ENCODE measurements at places on chromosomes 12 and 14. TPM values are rescaled to one million over a fixed set of nuclear protein-coding genes. Genes with fewer than 3 reads are reported as not detected.

GRCh38 chr12:4240161-4240783, 33.3 kb upstream of the CCND2 start:
- no peaks in the 10 kb centered on the region for H3K27me3 ChIP-seq
- H3K4me3 ChIP-seq, result no peak overlapping the region
- H3K4me1 ChIP-seq, result no peaks in the 10 kb centered on the region

DNA sequence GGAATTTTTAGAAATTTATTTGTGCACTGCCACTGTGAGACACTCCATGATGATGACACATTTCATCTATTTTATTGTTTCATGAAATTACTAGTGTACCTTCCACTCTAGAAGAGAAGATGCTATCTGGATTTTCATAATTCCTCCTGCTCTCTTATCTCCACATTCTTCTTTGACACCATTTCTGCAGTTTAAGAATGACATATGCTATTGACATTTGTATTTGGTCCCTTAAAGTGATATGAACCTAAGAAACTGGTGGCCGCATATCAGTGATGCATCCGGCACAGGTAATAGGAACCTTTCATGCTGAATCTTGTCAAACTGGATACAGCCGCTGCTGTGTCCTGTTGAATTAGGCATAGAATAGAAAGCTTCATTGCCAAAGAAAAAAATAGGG, 696.3 kb downstream of the TMEM121 start:
- H3K36me3 ChIP-seq, result no peaks in the 10 kb centered on the region
- H3K27me3 ChIP-seq, result no peaks in the 10 kb centered on the region
- no peak for DNase-seq
- no peak overlapping the region for H3K27ac ChIP-seq
- H3K4me1 ChIP-seq, result no peaks in the 10 kb centered on the region
- H3K4me3 ChIP-seq, result no peak overlapping the region

GRCh38 chr12:128387811-128388422, 120.9 kb downstream of the TMEM132C start:
- H3K27ac ChIP-seq, result peak overlapping the region; percentile 42
- no peak for DNase-seq
- no peak overlapping the region for H3K4me3 ChIP-seq

DNA sequence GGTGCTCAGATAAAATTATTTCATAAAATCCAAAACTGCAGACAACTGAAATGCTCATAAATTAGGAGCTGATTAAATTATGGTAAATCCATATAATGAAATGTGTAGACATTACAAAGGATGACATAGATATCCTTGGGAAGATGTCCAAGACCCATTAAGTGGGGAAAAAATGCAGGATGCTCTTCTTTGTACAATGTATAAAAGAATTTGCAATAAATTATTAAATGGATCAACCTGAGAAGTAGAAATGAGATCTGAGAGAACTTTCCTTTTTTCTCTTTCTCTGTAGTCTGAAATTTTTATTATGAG, 336.4 kb upstream of the E2F7 start:
- no peak overlapping the region for H3K4me3 ChIP-seq
- H3K36me3 ChIP-seq, result no peaks in the 10 kb centered on the region
- no peaks in the 10 kb centered on the region for H3K27me3 ChIP-seq
- H3K4me1 ChIP-seq, result no peaks in the 10 kb centered on the region
- no peak overlapping the region for H3K27ac ChIP-seq
- DNase-seq, result no peak

DNA sequence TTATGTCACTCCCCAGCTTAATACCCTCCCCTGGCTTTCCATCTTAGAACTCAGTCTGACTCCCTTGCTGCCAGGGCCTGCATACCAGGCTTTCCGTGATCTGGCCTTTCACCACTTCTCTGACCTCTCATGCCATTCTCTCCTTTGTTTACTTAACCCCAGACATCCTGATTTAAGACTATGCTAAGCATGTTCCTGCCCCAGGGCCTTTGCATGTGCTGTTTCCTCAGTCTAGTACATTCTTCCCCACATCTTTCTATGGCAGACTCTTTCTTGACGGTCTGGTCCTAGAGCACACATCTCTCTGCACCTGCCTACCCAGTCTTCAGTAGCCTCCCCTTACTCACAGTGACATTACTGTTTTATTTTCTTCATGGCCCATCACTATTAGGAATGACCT, 42.2 kb downstream of the PLXNC1 start:
- H3K4me3 ChIP-seq, result no peak overlapping the region
- no peaks in the 10 kb centered on the region for H3K4me1 ChIP-seq
- DNase-seq, result no peak
- no peak overlapping the region for H3K27ac ChIP-seq

DNA sequence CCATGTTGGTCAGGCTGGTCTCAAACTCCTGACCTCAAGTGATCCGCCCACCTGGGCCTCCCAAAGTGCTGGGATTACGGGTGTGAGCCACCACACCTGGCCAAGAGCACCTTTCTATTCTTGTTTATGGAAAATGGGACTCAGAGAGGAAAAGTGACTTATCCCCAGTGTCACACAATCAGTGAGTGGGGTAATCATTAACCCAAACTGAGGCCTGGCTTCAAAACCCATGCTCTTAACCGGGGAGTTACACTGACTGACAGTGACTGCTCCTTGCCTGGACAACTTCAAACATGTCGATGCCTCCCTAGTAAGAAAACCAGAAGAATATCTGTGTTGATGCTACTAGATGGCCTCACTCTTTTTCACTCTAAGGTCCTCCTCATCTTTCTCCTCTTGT, 7.3 kb downstream of the CLEC7A start:
- no peak overlapping the region for H3K4me3 ChIP-seq
- H3K27ac ChIP-seq, result no peak overlapping the region
- no peak for DNase-seq
- H3K27me3 ChIP-seq, result no peaks in the 10 kb centered on the region
- H3K4me1 ChIP-seq, result no peaks in the 10 kb centered on the region
- no peaks in the 10 kb centered on the region for H3K36me3 ChIP-seq

- no peak overlapping the region for H3K27ac ChIP-seq
- no peaks in the 10 kb centered on the region for H3K36me3 ChIP-seq
- H3K4me3 ChIP-seq, result no peak overlapping the region
- no peak for DNase-seq
- H3K4me1 ChIP-seq, result peaks cover 23% of the 10 kb centered on the region
These were observed 632.8 kb downstream of the DIO2 start for GRCh38 chr14:79578470-79578869.

GRCh38 chr12:120139958-120140357, 23.4 kb upstream of the RAB35 start:
- DNase-seq, result no peak
- H3K36me3 ChIP-seq, result peaks cover 71% of the 10 kb centered on the region
- no peaks in the 10 kb centered on the region for H3K27me3 ChIP-seq
- peaks cover 6% of the 10 kb centered on the region for H3K4me1 ChIP-seq
- H3K27ac ChIP-seq, result no peak overlapping the region

DNA sequence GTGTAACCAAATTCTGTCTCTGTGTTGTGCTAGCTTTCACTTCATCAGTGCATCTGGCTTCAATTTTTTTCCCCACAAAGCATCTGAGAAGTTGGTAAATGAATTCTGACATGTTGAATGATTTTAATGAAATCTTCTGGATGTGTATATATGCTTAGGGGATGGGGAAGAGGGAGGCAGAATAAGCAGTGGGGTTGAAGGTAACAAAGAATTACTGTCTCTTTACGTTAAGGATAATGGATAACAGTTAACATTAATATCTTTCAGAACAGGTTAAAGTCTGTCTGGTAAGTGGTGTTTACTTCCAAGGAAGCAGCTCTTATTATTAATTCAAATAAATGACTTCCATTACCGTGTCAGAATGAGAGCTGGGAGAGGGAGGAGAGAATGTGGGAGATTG, 261.7 kb downstream of the ERC1 start:
- no peak overlapping the region for H3K27ac ChIP-seq
- no peak for DNase-seq
- peaks cover 8% of the 10 kb centered on the region for H3K4me1 ChIP-seq
- no peaks in the 10 kb centered on the region for H3K36me3 ChIP-seq

DNA sequence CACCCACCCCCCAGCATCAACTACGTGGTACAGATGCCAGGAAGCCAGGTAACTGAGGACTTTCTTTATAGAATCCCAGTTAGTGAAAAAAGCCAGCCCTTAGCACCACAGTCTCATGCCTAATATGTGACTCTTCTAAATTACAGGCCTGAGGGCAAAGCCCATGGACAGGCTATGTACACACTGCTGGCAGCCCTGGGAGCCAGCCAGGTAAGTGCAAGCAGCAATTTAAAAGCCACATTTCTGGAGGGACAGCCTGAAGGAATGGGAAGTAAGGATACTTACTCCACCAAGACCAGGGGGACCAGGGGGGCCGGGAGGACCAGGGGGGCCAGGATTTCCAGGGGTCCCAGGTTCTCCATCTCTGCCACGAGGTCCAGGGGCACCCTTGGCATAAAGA, 7.0 kb downstream of the COL2A1 start:
- H3K27ac ChIP-seq, result no peak overlapping the region
- peaks cover 9% of the 10 kb centered on the region for H3K27me3 ChIP-seq
- H3K4me1 ChIP-seq, result peaks cover 15% of the 10 kb centered on the region
- H3K4me3 ChIP-seq, result no peak overlapping the region

The IGF1 gene
- 27.1 TPM for total RNA-seq

The MGAT4C gene
- 0.54 TPM for total RNA-seq

The UBE3B gene
- total RNA-seq, result 67.7 TPM

The ACOT2 gene
- 117 TPM for total RNA-seq

The SNRNP35 gene
- total RNA-seq, result 11.0 TPM

The CLEC14A gene
- 13.7 TPM for total RNA-seq

The ADAM21 gene
- total RNA-seq, result 0.27 TPM

The WSCD2 gene
- total RNA-seq, result 5.0 TPM

The FUT8 gene
- 36.9 TPM for total RNA-seq

The OVCH1 gene
- 0.36 TPM for total RNA-seq

Measured in sigmoid colon (tissue), 7 donors.